ENCODE measurements at places on chromosomes 3 and 15.

DNA sequence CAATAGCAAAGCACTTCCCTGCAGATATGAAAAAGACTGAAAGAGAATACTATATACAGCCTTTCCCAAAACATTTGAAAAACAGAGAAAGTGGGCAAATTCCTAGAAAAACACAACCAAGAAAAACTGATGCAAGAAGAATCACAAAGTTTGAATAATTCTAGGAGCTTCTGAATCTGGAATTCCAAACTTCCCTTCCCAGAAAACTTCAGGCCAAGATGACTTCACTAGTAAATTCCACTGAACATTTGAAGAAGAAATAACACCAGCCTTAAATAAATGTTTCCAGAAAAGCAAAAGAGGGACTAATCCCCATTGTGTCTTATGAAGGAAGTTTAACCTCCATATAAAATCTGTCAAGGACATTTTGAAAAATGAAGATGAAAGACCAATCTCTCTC is 15.8 kb upstream of the NSMCE3 start:
- DNase-seq, result peak; percentile 47

DNA sequence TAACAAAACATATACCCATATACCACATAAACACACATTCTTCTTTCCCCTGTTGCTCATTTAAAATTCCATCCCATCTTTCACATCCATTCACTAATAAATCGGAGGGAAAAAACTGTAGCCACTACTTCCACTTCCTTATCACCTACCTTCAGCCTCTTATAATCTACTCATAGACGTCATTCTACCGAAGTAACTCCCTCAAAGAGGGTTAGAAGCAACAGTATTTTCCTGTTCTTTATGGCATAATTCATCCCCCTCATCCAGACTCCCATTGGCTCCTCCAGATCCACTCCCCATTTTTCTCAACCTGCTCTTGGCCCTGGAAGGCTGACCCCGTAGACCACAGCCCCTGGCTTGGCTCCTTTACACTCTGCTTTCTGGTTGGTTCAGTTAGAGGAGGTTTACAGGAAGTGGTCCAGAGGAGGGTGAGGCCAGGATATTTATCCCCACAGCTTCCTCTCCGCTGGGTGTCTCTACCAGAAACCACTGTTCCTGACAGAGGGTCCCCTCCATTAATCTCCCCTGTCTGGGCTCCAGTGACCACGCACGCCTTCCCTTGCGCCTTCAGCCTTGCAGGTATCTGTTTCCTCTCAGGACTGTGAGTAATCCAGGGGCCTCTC is 46.3 kb downstream of the FMN1 start:
- DNase-seq, result no peak

DNA sequence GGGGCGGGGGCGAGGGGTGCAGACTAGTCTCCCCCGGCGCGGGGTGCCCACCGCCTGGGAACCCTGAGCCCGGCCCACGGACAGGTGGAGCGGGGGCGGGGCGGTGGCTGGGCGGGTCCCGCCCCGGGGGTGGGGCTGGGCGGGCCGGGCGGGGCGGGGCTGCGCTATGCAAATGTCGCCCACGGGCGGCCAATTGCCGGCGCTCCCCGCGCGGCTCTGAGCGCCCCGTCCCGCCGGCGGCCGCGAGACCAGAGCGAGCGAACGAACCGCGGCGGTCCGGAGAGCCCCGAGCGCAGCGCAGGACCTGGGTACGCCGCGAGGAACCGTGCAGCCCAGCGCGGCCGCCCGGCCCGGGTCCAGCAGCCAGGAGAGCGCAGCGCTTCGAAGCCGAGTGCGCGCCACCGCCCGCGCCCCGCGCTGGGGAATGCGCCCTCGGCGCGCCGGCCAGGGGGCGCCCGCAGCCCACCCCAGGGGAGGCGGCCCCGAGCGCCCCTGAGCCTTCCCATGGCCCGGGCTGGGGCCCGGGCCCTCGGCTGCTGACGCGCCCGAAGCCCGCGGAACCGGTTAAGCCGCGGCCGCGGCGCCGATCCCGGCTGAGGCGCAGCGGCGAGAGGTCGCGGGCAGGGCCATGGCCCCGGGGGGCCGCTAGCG is at the start of gene SEMA3F:
SEMA3F (plus strand) TSS at position 485 of the 651 bp plus-strand sequence. CDS start 4,299 bp downstream, outside the sequence.
- DNase-seq, result peak; percentile 76

DNA sequence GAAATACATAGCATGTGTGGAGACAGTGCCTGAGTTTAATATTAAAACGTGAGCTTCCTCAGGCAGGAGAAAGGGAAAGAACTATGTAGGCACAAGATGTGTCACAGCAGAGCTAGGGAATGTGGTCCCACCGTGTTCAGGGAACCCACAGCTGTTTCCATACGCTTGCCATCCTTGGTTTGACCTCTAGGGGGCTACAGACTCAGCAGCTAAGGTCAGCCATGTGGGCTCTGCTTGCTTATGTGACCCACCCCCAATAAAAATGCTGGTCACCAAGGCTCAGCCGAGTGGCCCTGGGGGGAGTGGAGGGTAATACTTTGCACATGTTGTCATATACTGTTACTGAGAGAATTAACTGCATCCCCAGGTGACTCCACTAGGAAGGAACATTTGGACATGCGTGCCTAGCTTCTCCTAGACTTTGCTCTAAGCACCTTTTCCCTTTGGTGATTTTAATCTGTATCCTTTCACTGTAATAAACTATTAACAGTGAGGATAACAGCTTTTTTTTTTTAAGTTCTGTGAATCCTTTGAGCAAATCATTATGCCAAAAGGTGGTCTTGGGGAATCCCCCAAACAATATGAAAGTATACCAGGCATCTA is 3.3 kb downstream of the TUBGCP5 start:
- DNase-seq, result peak; percentile 58

DNA sequence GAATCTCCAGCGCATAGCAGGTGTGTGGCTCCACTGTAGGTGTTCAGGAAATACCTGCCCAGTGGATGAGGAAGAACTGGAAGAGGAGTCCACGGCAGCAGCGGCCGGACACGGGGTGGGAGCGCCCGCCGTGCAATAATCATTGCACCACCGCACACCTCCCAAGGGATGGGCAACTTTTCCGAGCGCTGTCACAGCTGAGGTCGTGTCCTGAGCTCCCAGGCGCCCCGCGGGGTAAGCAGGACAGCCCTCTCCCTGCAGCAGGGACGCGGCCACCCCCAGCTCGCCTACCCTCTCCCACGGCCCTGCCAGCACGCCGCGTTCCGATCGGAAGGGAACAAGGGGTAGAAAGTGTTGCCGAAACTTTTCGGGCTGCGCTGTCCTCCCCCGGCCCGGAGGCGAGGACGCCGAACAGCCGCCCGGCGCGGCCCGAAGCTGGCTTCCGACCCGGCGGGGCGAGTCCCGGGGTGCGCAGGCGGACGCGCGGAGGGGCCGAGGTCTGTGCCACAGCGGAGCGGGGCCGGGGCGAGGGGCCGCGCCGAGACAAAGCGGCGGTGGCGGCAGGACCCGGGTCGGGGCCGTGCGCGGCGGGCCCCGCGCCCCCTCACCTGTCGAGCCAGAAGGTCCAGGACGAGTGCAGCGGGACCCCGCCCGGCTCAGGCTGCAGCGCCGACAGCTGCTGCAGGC is 475 bp downstream of the EIF4E3 start:
- DNase-seq, result peak; percentile 26

DNA sequence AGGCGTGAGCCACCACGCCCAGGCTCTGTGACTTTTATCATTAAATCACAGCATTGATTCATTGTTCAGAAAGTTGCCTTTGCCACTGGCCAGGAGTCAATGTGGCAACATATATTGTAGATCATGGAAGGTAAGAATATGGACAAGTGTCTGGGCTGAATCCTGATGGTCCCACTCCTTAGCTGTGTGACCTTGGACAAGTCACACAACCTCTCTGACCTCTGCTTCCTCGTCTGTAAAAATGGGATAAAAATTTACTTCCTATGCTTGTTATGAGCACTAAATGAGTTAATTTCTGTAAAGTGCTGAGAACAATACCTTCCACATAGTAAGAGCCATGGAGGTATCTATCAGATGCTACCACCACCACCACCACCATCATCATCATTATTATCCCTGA is 103.5 kb upstream of the RAD18 start:
- DNase-seq, result no peak

- DNase-seq, result peak; percentile 25
Measured at GRCh38 chr15:50418041-50418583, 6.1 kb upstream of the USP8 start.

DNA sequence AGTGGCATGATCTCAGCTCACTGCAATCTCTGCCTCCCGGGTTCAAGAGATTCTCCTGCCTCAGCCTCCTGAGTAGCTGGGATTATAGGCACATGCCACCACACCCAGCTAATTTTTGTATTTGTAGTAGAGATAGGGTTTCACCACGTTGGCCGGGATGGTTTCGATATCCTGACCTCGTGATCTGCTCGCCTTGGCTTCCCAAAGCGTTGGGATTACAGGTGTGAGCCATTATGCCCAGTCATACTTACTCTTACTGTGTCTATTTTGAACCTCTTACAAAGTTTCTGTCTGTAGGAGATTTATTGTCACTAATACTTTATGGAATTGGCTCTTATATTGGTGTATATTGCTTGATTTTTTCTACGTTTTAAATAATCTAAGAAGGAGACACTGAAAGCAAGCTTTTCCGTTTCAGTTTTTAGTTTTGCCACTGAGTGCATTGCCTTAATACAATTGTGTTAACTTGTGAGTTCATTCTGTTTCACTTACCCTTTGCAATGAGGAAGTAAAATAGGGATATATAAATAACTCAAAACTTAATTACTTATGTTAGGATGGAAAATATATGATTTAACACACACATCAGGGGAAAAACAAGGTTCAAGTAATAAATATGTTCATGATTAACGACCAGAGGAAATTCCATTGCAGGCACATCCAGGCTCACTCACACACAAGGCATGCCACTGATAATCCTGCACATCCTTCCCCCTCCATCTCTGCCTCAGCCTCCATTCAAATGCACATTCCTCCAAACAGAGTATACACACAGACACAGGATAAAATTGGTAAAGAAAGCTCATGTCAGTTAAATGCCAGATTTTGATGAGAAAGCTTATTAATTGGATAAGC is 279.3 kb upstream of the RASGRP1 start:
- DNase-seq, result peak; percentile 97

- DNase-seq, result no peak
Measured at GRCh38 chr3:16372362-16373292, 107.6 kb downstream of the OXNAD1 start.

DNA sequence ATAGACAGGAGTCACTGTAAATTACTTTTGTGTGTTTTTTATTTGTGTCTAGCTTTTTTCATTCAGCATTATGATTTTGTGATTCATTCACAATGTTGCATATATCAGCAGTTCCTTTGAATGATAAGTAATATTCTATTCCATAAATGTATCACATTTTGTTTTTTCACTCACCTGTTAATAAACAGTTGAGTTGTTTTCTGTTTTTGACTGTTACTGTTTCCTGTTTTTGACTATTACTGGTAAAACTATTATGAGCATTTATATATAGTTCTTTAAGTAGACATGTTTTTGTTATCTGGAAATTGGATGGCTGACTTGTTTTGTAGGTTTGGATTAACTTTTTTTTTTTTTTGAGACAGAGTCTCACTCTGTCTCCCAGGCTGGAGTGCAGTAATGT is 138.4 kb downstream of the RSRC1 start:
- no peak for DNase-seq

- DNase-seq, result no peak
Measured at GRCh38 chr3:71300951-71301393, 282.6 kb downstream of the FOXP1 start.

- DNase-seq, result no peak
Measured at GRCh38 chr15:43522247-43522646, 4.8 kb downstream of the MAP1A start.

DNA sequence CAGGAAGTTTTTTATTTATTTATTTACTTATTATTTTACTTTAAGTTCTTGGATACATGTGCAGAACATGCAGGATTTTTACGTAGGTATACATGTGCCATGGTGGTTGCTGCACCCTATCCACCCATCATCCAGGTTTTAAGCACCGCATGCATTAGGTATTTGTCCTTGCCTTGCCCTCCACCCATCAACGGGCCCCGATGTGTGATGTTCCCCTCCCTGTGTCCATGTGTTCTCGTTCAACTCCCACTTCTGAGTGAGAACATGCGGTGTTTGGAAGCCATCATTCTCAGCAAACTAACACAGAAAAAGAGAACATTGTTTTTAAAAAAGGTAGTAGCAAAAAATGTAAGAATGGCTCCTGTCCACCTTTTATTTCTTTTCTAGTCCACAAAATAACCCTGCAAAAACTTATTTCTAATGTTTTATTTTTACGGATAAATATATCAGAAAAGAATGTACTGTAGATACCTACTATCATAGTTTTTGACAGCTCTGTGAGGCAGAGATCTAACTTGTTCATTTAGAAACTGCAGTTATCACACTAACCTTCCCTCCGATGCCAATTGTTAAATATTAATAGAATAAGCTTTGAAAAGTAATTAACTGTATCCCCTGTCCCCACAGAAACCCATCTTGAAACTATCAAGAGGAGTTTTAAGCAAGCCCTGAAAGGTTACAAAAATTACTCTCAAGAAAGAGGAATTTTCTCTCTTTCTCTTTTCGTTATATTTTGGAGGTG is 189.2 kb downstream of the LPP start:
- no peak for DNase-seq

- no peak for DNase-seq
Measured at GRCh38 chr3:150613034-150613433, 9.9 kb downstream of the SELENOT start.

GRCh38 chr15:33074212-33074611 is 120.3 kb downstream of the FMN1 start:
- DNase-seq, result no peak

GRCh38 chr3:144415492-144415891 is 443.9 kb downstream of the DIPK2A start:
- no peak for DNase-seq

DNA sequence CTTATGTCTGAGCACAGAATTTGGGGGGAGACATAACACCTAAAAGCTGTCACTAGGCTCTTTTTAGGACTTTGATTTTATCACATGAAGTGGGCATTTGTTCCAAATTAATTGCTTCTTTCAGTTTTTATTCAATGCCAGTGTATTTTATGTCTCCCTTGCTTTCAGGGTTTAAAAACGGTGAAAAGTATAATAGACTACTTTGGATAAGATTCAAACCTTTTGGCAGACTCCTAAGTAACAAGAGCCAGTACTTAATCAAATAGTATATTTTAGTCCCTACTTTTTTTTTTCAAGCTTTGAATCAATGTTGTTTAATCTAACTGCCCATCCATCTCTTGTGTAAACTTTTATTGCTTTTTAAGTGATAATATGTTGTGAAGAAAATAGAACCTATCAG is 847.2 kb upstream of the DPPA4 start:
- DNase-seq, result no peak

DNA sequence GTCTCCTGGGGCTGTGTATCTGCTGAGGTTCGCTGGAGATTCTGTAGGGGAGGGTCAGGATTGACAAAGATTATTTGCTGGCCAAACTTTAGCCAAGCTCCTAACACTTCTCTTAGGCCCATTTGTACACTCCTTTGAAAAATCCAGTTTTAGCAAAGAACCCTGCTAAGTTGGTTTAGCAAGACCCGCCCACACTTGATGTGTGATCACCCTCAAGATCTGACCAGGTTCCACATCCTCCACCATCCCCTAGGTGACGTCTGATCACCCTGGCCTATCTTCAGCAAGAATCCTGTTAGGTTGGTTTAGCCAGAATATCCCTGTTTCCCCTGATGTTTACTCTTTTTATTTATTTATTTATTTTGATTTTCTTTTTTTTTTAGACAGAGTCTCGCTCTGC is 14.8 kb upstream of the SLC35G2 start:
- DNase-seq, result no peak

Measured in EH (cell line).